Stimulated activated naive B cell treated with anti-CD40 and anti-IgM and Interleukin-4, amounts not matched to agents 10 μg/mL and 1 μg/mL and 100 μg/mL, for 72 hours (primary cell): ENCODE measurements at places on chromosomes 5 and 9.

DNA sequence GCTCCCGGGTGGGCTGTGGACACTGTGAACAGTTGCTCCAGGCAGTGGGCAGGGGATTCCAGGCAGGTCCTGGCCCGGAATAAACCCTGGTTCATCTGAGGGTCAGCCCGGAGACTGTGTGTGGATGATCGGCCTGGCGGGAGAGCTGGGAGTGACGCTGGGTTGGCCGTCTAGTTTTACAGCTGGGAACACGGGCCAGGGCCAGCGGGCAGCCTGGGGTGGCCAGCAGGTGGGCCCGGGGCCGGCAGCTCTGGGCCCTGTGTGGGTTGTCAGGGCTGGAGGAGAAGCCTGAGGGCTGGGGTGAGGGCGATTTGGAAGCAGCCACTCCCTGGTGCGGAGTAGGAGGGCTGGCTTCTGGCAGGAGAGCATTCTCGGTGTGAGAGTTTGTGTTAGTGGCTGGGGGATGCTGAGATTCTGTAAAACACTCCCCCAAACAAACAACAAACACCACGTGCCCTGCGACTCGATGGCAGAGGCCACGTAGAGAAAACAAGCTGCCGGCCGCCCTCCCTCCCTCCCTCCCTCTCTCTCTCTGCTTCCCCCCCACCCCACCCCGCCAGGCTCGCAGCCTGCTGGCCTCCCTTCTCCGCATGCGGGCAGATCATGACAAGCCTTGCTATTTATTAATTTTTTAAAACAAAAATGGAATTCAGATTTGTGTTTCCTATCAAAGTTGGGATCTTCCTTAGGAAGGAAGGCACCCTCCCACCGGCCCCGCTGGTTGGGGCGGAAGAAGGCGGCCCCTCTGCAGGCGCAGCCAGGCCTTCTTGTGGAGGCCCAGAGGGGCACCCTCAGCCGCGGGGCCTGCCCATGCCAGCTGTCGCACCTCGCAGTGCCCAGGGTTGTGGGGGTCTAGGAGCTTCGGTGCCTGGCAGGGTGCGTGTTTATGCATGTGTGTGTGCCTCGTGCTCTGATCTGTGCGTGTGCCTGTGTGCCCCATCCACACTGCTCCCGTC, 49.5 kb downstream of the RXRA start:
- peaks cover 5% of the 10 kb centered on the region for H3K27me3 ChIP-seq
- no peaks in the 10 kb centered on the region for H3K36me3 ChIP-seq
- no peak overlapping the region for H3K4me3 ChIP-seq
- DNase-seq: no peak
- H3K4me1 ChIP-seq: peaks cover 14% of the 10 kb centered on the region

DNA sequence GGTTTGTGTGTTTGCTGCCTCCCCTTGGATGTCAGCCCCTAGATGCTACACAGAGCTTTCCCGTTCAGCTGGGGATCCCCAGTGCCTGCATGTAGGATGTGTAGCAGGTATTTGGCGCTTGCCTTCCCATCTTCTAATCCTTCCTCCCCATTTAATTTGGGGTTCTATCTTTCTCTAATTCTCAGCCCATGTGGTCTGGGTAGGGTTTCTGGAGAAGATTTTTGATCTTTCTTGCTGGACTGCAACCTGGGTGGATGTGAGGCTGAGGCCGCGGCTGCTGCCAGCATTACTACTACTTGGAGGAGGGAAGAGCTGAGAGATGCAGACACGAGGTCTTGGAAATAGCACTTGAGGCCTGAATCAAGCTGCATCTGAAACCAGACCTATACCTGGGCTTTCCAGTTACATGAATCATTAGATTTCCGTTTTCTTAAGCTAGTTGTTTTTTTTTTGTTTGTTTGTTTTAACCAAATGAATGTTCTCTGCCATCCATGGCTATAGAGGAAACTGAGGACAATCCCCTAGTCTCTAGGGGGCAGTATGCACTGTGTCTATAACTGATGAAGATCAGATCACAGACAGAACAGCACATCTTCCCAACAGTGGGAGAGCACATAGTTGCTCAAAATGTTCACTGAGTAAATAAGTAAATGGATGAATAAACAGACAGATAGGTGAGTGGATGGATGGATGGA, 178.6 kb downstream of the FGF18 start:
- DNase-seq: no peak
- H3K27me3 ChIP-seq: peaks cover 24% of the 10 kb centered on the region
- H3K4me1 ChIP-seq: peaks cover 12% of the 10 kb centered on the region

GRCh38 chr5:173998531-173998930, 9.6 kb downstream of the C5orf47 start:
- H3K27ac ChIP-seq: no peak overlapping the region
- H3K4me1 ChIP-seq: no peaks in the 10 kb centered on the region
- H3K27me3 ChIP-seq: peaks cover 42% of the 10 kb centered on the region

DNA sequence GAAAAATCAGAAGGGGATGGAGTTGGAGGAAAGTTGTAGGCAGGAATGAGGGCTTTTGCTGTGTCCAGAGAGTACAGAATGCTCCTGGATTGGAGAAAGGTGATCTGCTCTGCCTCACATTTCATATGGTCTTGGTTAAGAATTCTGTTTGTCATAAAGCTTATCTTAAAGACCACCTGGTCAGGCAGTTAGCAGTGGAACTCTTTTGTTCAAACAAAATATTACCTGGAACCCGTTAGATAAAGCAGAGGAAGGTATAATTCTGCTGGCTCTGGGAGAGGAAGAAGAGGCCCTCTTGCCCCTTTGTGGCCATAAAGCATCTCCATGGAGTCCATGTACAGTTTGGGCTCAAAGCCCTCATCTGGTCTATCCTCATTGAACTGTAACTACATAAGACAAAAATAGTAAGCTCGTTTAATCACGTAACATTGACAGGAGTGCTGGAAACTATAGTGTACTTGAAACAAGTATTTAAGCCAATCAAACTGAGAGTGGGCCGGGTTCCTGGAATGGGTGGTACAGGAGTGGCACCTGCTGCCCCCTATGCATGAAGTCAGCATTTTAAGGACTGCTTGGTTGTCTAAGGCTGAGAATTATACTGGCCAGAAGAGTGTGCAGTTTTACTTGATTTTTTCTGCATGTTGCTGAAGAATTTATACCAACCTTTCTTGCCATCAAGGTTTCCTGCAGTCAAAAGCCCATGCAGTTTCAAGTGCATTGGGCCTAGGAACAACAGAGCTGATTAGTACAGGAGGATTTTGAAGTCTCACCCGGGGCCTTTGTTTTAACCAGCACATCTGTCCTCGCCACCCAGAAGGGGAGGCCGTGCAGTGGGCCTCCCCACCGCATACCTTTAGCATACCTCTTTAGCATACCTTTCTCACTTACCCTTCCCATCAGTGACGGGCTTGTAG, 39.9 kb downstream of the STXBP1 start:
- H3K4me1 ChIP-seq: no peaks in the 10 kb centered on the region
- no peak overlapping the region for H3K27ac ChIP-seq
- H3K4me3 ChIP-seq: no peak overlapping the region
- no peak for DNase-seq
- peaks cover 8% of the 10 kb centered on the region for H3K27me3 ChIP-seq

DNA sequence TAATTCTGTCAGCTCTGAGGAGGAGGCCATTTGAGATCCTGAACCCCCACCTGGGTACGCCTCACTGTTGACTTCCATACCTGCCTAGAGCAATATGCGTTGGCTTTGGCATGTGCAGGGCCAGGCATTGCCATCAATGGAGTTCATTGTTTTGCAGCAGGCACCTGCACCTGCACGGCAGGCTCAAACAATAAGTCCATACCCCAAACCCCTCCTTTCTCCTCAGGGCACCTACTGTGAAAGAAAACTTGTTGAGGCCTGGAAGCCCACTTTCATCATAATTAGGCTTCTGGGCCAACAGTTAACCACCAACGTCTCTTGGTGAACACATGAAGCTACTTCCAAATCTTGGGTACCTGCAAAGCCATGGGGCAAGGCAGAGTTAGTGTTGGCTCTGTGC, 238.7 kb downstream of the NFIB start:
- H3K27me3 ChIP-seq: no peaks in the 10 kb centered on the region
- H3K36me3 ChIP-seq: no peaks in the 10 kb centered on the region
- no peak overlapping the region for H3K4me3 ChIP-seq
- DNase-seq: no peak
- no peaks in the 10 kb centered on the region for H3K4me1 ChIP-seq
- no peak overlapping the region for H3K27ac ChIP-seq

DNA sequence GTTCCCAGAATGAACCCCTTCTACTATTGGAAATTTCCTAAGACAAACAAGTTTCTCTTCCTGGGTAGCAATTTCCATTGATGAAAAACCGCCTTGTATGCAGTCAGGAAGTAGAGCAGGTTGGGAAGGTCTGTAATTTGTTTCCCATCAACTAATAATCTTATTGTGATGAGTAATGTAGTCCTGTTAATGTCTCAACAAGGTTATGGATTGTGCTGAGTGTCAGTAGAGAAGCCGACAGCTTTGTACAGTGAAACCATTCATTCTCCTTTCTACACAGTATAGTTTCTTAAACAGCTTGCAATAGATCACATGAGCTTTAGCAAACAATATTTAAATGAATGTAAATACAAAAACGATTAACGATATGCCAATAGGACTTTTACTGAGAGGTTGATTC, 355.4 kb upstream of the WWC1 start:
- no peaks in the 10 kb centered on the region for H3K27me3 ChIP-seq
- no peak overlapping the region for H3K4me3 ChIP-seq
- H3K36me3 ChIP-seq: no peaks in the 10 kb centered on the region
- no peak overlapping the region for H3K27ac ChIP-seq
- H3K4me1 ChIP-seq: no peaks in the 10 kb centered on the region

GRCh38 chr5:73112359-73112758, 8.0 kb upstream of the TMEM171 start:
- H3K36me3 ChIP-seq: no peaks in the 10 kb centered on the region
- H3K27me3 ChIP-seq: peaks cover 34% of the 10 kb centered on the region
- no peak for DNase-seq
- H3K4me3 ChIP-seq: no peak overlapping the region

GRCh38 chr9:259405-260404, 45.0 kb downstream of the DOCK8 start:
- H3K27ac ChIP-seq: no peak overlapping the region
- no peak for DNase-seq
- no peak overlapping the region for H3K4me3 ChIP-seq

DNA sequence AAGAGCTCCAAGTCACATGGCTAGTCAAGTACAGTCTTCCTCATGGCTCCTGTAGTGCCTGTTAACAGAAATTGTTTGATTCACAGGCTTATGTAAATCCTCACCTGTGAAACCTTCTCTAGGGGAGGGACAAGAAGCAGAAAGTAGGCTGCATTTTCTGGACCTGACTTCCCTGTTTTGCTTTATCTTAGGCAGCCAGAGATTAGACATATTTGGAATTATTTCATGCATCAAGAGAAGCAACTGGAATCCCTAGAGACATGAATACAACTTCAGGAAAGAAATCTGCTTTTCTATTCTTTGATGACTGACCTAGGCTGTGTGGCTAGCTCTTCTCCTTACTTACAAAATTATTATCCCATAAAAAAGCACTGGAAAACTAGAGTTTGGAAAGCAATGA, 52.3 kb downstream of the CAST start:
- H3K36me3 ChIP-seq: peaks cover 19% of the 10 kb centered on the region
- DNase-seq: no peak
- peak overlapping the region; percentile 37 for H3K27ac ChIP-seq
- no peak overlapping the region for H3K4me3 ChIP-seq

DNA sequence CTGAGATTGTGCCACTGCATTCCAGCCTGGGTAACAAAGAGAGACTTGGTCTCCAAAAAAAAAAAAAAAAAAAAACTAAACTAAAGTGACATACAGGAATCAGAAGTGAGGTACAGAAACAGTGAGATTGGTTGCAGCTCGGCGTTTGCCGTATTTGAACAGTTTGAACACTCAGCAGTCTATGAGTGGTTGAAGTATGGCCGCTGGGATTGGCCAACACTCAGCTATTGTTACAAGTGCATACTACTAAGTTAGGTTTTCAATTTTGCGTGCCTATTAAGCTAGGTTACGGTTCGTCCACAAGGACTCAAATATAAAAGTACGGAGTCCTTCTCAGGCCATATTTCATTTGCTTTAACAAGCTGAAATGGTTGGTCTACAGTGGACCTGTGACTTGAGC, 3.3 kb upstream of the TSC1 start:
- no peak overlapping the region for H3K27ac ChIP-seq
- no peak overlapping the region for H3K4me3 ChIP-seq
- DNase-seq: no peak
- H3K4me1 ChIP-seq: peaks cover 11% of the 10 kb centered on the region
- peaks cover 5% of the 10 kb centered on the region for H3K27me3 ChIP-seq

DNA sequence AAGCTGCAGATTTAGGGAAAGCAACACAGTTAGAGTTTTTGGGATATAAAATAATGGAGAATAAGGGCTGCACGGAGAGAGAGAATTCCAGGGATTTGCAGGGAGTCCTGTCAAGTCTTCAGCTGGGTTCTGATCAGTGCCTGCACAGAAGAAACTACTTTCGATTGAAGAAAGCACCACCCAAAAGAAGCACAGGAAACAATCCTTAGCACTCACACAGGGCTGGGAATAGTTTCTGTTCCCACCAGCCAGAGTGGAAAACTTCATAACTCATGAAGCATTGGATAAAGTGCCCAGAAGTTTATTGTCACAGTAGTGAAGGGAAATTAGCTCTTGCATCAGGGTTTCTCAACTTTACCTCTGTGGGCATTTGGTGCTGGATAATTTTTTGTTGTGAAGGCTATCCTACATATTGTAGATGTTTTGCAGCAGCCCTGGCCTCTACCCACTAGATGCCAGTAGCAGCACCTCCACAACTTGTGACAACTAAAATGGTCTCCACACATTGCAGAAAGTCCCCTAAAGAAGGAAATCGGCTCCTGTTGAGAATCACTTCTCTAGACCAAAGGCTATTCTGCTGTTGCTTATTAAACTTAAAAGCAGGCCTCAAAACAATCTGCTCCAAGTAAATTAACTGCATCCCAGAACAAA, 71.0 kb upstream of the FAM120A start:
- H3K36me3 ChIP-seq: no peaks in the 10 kb centered on the region
- H3K27me3 ChIP-seq: peaks cover 10% of the 10 kb centered on the region
- DNase-seq: no peak
- H3K27ac ChIP-seq: no peak overlapping the region
- H3K4me3 ChIP-seq: no peak overlapping the region

- H3K4me1 ChIP-seq: peaks cover 4% of the 10 kb centered on the region
- no peak overlapping the region for H3K27ac ChIP-seq
- DNase-seq: no peak
- H3K36me3 ChIP-seq: peaks cover 43% of the 10 kb centered on the region
Observed at GRCh38 chr5:96776621-96777020, 31.1 kb downstream of the ERAP1 start.

DNA sequence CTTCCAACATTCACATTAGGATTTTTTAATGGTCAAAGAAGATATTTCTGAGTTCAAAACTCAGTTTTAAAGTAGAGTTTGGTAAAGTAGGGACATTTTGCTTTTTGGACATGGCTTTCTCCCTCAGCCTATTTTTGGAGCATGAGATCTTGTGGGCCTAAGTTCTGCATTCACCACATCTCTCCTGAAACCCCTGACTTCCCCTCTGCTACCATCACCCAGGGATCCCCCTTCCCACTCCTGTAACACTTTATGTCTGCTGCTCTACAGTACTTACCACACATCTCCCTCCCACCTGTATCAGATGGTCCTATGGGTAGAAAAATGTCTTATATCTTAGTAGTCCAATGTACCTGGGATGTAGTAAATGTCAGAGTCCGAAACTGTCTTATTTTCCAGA, 48.2 kb upstream of the JAK2 start:
- H3K4me1 ChIP-seq: peaks cover 48% of the 10 kb centered on the region
- peak overlapping the region; percentile 88 for H3K27ac ChIP-seq
- peak overlapping the region; percentile 63 for H3K4me3 ChIP-seq
- H3K27me3 ChIP-seq: no peaks in the 10 kb centered on the region
- DNase-seq: peak; percentile 58
